ENCODE measurements at places on chromosomes 11 and 22.
A peak's percentile ranks its signal among the peaks of the same experiment; 100 is the strongest.

DNA sequence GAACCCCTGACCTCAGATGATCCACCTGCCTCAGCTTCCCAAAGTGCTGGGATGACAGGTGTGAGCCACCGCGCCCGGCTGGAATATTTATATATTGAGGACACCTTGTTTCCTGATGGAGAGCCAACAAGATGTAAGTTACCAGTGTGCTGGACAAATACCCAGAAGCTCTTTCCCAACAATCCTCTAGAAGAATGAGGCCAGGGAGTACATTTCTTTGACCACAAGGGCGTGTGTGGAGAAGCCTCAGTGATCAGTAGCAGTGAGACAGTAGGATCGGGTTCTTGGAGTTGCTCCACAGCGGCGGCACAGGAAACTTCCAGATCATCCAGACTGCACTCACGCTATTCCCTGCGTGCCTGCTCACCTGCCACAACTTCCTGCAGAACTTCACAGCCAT is 10.3 kb upstream of the POLA2 start:
- no peak for DNase-seq

GRCh38 chr22:37088108-37088605 is 21.4 kb downstream of the TMPRSS6 start:
- no peak for DNase-seq

- DNase-seq = peak; percentile 13
These were observed 11.7 kb downstream of the LRP4 start for GRCh38 chr11:46906609-46907041.

DNA sequence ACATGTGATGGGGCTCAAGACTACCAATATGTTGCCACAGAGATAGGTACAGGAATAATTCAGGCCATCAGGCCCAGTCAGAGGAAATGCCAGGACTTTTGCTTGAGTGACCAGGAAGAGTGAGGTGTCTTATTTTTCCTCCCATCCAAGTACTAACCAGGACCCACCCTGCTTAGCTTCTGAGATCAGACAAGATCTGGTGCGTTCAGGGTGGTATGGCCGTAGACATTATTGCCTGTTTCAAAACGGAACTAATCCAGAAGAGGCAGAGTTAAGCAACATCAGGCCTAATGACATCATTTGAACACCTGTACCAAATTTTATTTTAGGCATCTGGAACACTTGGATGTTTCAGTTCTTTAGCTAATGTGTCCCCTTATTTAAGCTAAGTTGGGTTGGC is 205.5 kb upstream of the POU2AF2 start:
- no peak for DNase-seq

DNA sequence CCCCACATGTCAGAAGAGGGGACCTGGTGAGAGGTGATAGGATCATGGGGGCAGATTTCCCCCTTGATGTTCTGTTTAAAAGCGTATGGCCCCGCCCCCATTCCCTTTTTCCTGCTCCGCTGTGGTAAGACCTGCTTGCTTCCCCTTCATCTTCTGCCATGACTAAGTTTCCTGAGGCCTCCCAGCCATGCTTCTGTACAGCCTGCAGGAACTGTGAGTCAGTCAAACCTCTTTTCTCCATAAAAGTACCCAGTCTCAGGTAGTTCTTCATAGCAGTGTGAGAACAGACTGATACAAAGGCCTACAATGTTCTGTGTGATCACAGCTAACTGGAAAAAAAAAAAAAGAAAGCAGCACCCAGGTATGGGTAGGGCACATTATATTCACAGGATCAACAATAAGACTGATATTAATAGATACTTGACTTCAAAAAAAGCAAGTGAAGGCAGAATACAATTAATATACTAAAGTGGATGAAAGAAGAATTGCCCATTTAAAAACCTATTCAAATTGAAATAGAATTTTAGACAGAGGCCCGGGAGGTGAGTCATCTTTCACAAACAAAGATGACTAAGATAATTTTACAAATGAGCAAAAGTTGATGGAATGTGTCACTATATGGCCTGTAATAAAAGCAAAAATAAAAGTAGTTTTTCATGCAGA is 1.7 kb upstream of the OR52K1 start:
- DNase-seq = no peak

- no peak for DNase-seq
These were observed 48.2 kb downstream of the MOB2 start for GRCh38 chr11:1438261-1438966.

- DNase-seq = no peak
These were observed 63.8 kb downstream of the CYB5R2 start for GRCh38 chr11:7609521-7609920.
